ENCODE measurements at places on chromosomes 11 and 22.

GRCh38 chr22:30553971-30554370 lies 7.4 kb upstream of the SEC14L6 start:
- no peak for DNase-seq

GRCh38 chr11:48055292-48056132 lies 75.2 kb downstream of the PTPRJ start:
- DNase-seq: peak; percentile 58

DNA sequence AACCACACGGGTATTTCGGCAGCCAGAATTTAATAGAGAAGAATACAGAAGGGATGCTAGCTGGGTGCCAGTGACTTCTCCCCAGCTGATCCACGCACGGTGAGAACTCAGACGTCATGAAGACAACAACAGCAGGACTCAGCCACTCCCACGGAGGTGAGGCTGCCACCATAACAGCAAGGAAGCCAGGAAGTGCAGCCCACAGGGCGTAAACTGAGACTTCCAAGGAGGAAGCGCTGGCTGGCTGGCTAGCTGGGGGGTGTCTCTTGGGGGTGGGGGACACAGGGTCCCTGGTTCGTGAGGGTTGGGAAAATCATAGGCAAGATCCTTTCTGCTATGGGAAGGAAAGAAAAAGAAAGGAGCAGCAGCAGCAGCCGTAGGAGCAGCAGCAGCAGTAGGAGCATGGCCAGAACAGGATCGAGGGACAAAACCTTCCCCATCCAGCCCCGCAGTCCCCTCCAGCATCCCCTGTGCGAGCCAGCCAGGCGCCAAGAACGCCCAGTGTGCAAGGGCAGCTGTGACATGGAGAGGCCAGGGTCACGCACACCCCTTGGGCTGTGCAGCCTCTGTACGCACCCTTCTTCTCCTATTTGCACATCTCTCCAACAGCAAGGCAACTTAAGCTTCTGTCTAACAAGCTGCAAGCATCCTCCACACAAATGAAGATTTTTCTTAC lies 49.6 kb upstream of the SHANK2 start:
- DNase-seq: no peak

- DNase-seq: no peak
These were observed 46.9 kb downstream of the C22orf31 start for GRCh38 chr22:29014773-29015172.

DNA sequence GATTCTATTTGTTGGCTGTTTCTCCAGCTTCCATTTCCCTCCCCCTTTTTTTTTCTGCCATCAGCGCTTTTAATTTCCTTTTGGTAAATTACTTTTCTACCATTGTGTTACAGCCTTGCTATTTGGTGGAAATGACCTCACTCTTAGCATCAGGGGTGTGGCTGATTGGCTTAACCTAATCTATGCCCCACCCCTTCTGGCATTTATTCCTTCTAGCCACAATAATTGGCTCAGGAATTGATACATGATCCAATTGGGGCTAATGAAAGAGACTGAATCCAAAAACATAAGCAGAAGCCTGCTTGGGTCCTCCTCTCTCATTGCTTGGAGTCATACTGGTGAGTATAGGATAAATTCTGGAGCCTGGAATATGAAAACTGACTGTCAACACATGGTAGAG lies 402.4 kb upstream of the LRRC4C start:
- no peak for DNase-seq

GRCh38 chr11:26946257-26946716 lies 47.6 kb upstream of the FIBIN start:
- no peak for DNase-seq

DNA sequence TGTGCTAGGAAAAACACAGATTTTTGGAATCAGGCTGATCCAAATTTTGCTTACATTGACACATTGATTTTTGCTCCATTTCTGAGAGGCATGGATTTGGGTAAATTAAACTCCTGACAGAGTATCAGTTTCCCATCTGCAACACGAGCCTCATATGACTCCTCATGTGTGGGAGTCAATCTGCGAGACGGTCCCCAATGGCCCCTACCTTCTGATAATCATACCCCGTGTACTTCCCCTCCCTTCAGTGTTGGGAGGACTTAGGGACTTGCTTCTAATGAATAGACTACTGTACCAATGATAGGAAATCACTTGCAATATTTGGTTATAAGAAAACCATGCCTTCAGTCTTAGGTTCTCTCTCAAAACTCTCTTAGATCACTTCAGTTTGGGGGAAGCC lies 302.7 kb downstream of the ETS1 start:
- DNase-seq: no peak
